ENCODE measurements at places on chromosomes 2 and 18.

DNA sequence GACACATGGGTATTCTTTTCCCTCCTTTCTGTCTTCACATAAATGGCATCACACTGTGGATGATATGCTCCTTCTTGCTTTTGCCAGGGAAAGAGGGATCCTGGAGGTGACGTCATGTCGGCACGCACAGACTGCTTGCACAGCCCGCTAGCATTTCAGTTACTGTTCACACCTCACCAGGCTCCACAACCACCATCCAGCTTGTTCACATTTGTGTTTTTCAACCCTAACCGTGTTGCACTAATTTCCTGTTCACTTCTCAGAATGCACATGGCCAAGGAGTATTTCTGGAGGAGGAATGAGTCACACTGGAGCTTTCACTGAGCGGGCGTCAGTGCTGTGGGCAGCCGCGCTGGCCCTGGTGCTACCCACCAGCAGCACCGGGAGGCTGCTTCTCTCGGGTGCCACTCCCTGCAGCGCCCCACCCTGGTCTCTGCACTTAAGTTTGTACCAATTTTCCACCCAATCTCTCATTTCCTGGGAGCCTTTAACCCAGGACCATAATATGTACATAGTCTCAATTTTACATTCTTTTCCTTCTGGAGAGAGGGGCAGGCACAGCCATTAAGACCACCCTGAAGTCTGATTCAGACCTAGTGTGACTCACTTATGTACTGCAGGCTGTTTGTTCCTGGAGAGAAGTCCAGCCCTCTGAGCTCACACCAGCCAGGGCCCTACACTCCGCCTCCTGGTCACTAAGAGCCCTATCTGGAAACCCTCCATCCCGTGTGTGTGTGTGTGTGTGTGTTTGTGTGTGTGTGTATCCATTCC is 65.1 kb downstream of the MBP start:
- DNase-seq, result peak; percentile 90

GRCh38 chr18:24491927-24492834 is 31.7 kb downstream of the HRH4 start:
- no peak for DNase-seq

GRCh38 chr2:226995625-226996041 is 159.8 kb downstream of the RHBDD1 start:
- peak; percentile 57 for DNase-seq

DNA sequence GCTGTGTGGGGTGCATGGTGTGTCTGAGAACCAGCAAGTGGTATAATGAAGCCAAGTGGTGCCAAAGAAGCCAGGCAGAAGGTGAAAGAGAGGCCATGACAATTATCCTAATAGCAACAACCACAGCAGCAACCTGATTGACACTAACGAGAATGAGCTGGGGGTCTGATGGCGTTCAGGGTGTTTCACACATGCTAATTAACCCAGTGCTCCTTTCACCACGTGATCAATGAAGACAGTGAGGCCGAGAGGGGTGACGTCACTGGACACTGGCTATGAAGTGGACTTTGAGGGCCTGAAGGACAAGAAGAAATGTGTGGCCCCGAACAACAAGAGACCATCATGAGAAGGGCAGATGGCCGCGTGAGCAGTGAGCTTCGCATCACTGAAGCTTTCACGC is 364.4 kb upstream of the ID2 start:
- DNase-seq, result no peak

GRCh38 chr2:133605766-133606137 is 37.5 kb upstream of the NCKAP5 start:
- DNase-seq, result no peak

DNA sequence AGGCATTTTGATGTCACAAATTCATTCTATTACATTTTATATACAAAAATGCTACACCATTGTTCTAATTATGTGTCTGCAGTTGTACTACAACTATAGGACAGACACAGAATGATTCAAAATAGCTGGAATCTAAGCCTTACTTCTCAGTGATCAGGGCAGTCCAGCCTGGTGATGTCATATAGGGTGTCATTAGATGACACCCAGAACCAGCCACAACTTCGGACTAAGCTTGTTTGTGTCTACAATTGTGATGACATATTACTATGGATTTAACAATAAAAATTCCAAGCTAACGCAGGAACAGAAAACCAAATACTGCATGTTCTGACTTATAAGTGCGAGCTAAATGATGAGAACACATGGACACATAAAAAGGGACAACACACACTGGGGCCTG is 31.0 kb downstream of the M1AP start:
- peak; percentile 46 for DNase-seq

GRCh38 chr2:241815477-241816430 is 6.8 kb downstream of the NEU4 start:
- DNase-seq, result no peak

- DNase-seq, result peak; percentile 67
Observed at GRCh38 chr18:3104190-3105054, 91.5 kb upstream of the LPIN2 start.

- no peak for DNase-seq
Observed at GRCh38 chr2:126803434-126803775, 95.3 kb upstream of the TEX51 start.

DNA sequence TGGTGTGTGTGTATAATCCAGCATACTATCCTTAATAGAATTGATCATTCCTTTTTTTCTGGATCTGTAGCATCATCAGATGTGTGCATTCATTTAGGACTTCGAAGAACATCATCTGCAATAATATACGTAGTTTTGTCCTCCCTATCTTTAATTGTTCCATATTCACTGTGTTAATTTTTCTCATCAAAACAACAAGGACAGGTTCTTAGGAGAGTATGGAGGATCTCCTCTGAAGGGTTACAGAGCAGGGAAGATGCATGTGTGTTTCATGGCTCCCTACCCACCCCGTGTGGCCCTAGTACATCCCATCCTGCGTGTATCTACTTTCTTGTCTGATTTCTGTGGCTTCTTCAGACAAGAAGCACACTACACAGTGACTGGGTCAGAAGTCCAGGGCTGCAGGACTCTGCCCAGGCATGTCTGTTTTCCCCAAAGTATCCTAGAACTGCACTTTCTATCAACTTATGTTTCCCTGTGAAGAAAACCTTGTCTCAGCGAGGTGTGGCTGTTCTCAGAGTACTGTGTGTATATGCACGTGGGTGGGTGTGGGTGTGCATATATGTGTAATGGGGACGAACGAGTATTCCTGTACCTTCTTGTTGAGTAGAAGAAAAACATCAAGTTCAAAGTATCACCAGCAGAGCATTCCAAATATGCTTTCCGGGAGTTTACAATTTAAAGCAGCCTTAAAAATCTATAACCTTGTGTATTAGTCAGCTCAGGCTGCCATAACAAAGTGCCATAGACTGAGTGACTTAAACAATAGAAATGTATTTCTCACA is 220.4 kb upstream of the FOSL2 start:
- peak; percentile 43 for DNase-seq

GRCh38 chr2:23526114-23526513 is 141.1 kb downstream of the KLHL29 start:
- DNase-seq, result no peak

GRCh38 chr2:49248506-49248905 is 94.2 kb upstream of the FSHR start:
- peak; percentile 90 for DNase-seq

DNA sequence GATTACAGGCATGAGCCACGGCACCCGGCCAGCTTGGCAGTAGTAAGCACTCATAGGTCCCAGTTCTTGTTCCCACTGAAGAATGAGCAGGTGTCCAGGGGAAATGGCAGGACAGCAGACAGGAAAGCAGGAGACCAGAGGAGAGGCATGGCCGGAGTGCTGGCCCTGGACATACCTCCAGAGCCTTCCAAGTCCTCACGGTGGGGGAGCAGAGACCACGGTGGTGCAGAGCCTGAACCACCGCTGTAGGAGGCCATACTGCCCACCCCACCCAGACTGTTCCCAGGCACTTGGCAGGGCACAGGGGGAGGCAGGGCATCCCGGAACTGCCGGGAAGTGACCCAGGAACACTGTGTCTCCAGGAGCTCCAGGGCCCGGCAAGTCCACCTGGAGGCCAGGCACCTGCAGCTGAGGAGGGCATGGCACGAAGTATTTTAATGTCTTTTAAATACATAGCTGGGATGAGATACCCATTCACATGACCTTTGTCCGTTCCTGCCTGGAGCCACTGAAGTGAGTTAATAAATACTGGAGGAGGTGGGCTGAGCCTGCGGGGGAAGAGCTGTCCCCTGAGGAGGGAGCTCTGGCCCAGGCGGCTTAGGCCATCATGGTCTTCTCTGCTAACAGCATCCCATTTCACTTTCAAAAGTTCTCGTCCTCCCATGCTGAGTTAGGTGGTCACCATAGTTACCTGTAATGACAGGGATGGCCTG is 49.7 kb upstream of the TFCP2L1 start:
- no peak for DNase-seq

- no peak for DNase-seq
Observed at GRCh38 chr2:173037245-173038120, 38.2 kb upstream of the MAP3K20 start.

- no peak for DNase-seq
Observed at GRCh38 chr2:104371087-104371781, 482.7 kb upstream of the POU3F3 start.

DNA sequence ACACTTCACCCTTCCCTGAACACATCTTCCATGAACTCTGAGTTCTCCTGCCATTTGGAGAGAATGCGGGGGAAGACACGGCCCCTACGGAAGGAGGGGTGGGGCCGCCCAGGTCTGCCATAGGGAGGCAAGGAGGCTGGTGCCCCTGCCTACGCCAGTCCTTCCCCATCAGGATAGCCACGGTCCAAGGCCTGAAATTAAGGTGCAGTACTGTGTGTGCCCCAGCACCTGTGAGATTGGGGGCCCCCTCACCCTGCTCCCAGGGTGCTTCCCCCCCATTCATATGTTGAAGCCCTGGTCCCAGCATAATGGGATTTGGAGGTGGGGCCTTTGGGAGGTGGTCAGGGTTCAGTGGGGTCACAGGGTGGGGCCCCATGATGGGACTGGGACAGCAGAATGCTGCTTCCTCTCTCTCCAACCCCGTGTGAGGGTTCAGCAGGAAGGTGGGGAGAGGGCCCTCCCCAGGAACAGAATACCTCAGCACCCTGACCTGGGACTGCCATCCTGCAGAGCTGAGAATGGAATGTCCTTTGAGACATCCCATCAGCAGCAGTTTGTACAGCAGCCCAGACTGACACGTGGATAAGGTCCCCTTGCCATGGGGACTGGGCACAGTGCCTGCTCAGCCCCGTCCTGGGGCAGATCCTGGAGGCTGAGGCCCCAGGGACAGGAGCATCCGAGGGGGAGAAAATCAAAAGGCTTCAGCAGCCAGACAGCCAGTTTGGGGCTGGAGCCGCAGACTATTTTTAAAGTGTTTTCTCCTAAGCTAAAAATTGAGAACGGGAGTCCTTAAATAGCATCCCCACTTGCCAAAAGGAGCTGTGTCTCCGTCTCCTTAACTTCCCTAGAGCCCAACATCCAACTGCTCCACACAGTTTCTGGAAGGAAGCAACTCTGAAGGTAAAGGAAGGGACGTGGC is 105.1 kb downstream of the NDUFA10 start:
- no peak for DNase-seq

DNA sequence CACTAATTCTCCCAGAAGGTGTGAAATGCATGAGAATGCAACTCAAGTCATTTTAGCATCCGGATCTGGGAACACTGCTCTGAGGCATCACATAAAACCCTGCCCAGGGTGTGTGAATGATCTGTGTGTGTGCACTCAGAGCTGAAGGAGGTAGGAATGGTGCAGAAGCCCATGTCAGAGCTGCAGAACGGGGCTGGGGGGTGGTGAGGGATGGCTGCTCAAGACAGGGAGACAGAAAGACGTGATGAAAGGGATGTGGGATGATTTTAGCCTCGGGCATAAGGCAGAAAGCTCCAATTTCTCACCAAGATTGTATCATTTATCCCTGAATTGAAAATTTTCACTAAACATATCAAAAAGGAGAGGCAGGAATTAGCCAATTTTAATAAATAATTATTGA is 369.1 kb downstream of the EIPR1 start:
- DNase-seq, result no peak

GRCh38 chr2:54503192-54503591 is 47.1 kb downstream of the SPTBN1 start:
- DNase-seq, result peak; percentile 37

GRCh38 chr2:152894051-152894450 is 175.6 kb downstream of the ARL6IP6 start:
- DNase-seq, result no peak

- no peak for DNase-seq
Observed at GRCh38 chr2:189188115-189188805, 8.7 kb upstream of the COL5A2 start.

GRCh38 chr18:78429127-78430108 is 550.2 kb upstream of the SALL3 start:
- DNase-seq, result no peak

GRCh38 chr2:105290981-105291660 is 38.4 kb downstream of the TGFBRAP1 start:
- no peak for DNase-seq

GRCh38 chr2:157880927-157881326 is 4.8 kb upstream of the ACVR1 start:
- DNase-seq, result no peak

DNA sequence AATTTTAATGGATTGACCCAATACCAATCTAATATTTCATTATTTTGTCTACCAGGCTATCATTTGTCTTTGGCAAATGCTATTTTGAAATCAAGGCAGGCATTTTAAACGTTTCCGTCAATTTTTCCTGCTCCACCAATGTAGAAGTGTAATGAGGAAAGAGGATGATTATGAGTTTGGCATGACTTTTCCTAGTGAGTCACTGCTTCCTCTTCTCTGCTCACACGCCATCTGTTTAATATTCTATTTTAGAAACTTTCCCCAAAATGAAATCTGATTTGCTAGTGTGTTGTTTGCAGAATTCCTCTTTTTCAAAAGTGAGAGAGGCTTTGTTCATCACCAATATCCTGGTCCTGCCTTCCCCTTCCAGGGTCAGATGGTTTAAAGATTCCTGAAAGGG is 42.5 kb upstream of the PID1 start:
- DNase-seq, result peak; percentile 58

- no peak for DNase-seq
Observed at GRCh38 chr2:171894612-171894947, 536 bp upstream of the SLC25A12 start.

GRCh38 chr2:19711470-19712372 is 190.1 kb downstream of the TTC32 start:
- DNase-seq, result peak; percentile 98

- peak; percentile 54 for DNase-seq
Observed at GRCh38 chr2:219433666-219434467, 776 bp upstream of the SPEG start.

- DNase-seq, result no peak
Observed at GRCh38 chr18:44911260-44911659, 230.6 kb downstream of the SETBP1 start.

DNA sequence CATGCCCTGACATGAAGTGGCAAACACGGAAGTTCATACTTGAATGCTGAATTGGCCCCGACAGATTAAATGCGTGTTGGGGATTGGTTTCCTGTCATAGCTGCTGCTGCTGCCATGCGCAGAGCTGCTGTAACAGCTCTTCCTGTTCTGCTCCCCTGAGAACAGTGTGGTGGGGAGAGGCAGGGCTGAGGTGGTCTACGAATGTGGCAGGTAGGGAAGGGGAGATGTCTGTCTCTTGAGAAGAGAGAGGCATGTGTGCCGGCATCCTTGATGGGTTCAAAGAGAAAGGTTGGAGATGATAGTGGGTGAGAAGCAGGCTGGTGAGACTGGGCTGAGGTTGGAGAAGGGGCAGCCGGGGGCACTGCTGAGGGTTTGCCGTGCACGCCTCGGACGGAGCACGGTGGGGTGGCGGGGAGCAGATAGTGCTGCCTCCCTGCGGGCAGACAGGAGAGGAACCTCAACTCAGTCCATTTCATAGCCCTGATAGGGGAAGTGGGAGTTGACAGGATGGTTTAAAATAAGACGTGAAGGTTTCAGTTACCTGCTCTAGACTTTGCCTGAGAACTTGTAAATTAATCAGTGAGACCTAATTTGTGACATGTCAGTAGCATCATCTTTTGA is 46.1 kb downstream of the TMEM185B start:
- no peak for DNase-seq
